Muscle of leg (tissue), 16 donors: ENCODE measurements at places on chromosomes 16 and 17. TPM values are rescaled to one million over a fixed set of nuclear protein-coding genes. Genes with fewer than 3 reads are reported as not detected.

Gene RNF222
- total RNA-seq: not detected

Gene FLYWCH2
- total RNA-seq: 22.0 TPM

Gene SLX4
- total RNA-seq: 3.2 TPM

Gene DERL2
- total RNA-seq: 39.3 TPM

Gene ANKRD40CL
- not detected for total RNA-seq

Gene KIF2B
- not detected for total RNA-seq

Gene MYH11
- 9.4 TPM for total RNA-seq

Gene MYH2
- total RNA-seq: 42.5 TPM

Gene HEATR9
- not detected for total RNA-seq

Gene MYL4
- total RNA-seq: 1,072 TPM

Gene RDM1
- total RNA-seq: 0.58 TPM

Gene CD300LB
- 0.04 TPM for total RNA-seq

Gene KRT15
- 0.31 TPM for total RNA-seq
